Renal pelvis (tissue), 12 donors: ENCODE measurements at places on chromosomes 11 and 22.
A peak's percentile ranks its signal among the peaks of the same experiment; 100 is the strongest.

GRCh38 chr11:13963169-13963948, 836 bp downstream of the SPON1 start:
- DNase-seq: no peak

- no peak for DNase-seq
These were observed 14.3 kb downstream of the ARFGAP3 start for GRCh38 chr22:42842658-42843370.

DNA sequence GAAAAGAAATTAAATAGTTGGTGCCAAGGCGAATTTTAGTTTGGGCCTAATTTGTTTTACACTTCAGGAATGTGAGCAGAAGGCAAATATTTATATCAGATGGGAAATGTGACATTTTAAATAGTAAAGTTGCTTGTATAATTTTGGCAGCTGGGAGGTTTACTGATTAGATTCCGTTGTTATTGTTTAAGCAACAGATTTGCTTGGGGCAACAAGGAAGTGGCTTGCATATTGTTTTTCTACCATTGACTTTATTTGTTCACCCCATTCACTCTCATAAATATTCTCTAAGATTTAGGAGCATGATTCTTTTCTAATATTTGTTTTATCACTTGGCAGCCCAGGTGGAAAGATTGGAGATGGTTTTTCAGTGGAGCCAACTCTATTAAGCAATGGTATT, 40.5 kb upstream of the RAG2 start:
- no peak for DNase-seq

DNA sequence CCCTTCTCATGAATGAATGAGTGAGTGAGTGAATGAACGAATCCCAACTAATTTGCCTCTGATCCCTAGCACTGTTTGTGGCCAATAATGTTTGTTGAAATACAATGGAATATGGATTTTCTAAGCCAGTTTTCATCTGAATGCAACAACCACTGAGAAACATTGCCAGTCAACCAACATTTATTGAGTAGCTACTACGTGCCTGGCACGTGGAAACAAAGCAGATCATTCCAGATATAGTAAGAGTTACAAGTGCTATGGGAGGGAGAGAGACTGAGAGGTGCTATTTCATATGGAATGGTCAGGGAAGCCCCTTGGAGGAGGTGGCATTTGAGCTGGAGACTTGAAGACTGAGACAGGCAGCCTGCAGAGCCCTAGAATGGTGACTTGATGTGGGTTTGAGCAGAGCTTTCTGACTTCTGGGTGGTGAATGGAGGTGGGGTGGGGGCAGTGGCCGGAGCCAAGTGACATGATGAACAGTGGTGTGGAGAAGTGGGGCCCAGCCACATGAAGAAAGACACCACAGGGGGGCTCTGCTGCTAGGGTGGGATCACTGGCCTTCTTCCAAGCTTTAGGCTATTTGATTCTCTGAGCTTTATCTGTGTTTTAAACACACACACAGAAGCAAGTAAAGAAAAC, 35.1 kb upstream of the SMTN start:
- no peak for DNase-seq

DNA sequence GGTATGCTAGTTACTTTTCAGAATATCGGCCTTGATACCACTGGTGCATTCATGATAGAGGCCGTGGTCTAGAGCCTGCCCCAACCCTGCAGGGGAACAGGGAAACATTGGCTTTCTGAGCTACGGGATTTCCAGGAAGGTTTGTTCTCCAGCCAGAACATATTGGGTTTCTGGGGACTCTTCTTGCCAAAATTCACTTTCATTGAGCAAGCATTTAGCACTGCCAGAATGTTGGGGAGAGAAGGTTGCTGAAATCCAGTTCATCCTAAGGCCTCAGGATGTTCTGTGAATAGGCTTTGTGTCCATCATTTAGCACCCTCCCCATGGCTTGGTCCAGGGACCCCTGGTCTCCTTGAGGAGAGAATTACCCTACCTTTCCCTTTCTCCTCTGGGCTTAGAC, 36.7 kb downstream of the DRG1 start:
- no peak for DNase-seq

DNA sequence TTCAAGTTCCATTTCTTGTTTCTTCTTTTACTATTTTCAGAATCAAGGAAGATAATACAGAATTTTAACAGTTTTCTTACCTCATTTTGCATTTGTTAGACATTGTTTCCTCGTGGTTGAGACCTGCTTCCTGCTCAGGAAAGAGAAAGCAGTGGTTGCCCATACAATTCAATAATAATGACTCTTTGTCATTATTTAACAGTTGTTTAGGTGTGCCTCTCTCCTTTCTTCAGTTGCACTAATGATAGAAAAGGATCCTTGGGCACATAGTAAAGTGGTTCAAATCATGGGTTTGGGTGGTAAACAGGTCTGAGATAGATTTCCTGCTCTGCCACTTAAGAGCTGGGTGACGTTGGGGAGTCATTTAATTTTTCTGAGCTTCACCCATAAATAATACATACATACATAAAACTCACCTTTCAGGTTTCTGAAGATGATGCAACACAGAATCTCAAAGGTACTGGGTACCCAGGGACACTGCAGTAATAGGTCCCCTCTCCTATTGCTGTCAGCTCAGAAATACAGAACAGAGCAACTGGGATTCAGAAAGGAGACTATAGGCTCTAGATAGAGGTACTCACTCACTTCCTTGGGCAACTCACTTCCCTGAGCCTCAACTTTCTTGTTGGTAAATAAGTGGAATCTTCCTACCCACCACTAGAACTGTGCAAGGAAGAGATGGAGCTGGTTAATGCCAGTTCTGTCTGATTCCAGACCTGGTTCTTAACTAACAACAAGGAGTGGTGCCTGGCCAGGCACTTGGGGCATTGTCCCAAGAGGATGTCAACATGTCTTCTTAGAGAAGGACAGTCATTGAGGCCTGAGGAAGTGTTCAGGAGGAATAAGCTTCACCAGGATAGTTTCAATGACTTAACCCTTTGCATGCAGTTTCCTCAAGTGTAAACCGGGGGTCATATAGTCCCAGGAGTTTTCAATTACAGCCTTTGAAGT, 34.9 kb downstream of the CD44 start:
- DNase-seq: no peak

GRCh38 chr11:27255447-27255828, 107.6 kb downstream of the CCDC34 start:
- DNase-seq: no peak

DNA sequence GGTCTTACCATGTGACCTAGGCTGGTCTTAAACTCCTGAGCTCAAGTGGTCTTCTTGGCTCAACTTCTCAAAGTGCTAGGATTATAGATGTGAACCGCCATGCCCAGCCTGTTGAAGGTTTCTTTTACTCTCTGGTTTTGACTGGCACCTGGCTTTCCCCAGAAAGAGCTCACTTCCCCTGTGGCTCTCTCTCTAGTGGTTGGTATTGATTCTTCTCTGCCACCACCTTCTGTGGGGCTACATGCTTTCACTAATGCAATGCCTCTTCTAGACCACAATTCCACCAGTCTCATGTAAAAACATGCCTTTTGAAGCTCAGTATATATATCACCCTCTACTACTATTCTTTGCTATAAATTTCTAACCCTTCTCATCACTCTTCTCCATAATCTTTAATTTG, 67.2 kb downstream of the CCDC83 start:
- no peak for DNase-seq

- DNase-seq: no peak
These were observed 71.4 kb downstream of the FANCF start for GRCh38 chr11:22554221-22554620.

DNA sequence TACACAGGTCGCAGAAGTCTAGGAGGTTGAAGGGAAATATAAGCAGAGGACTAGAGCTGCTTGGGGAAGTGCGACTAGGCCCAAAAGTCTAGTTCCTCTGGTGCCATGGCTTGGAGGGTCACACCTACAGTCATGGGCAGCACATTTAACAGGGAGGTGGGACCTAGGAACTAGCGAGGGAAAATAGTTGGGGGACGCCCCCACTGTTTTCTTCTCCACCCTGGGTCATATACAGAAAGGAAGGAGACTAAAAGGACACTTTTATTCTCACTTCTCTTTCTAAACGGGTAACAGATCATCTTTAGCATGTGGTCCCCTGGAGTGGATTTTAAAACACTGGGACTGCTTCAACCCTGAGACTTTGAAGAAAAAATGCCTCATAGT, 16.6 kb downstream of the APIP start:
- DNase-seq: peak; percentile 10

DNA sequence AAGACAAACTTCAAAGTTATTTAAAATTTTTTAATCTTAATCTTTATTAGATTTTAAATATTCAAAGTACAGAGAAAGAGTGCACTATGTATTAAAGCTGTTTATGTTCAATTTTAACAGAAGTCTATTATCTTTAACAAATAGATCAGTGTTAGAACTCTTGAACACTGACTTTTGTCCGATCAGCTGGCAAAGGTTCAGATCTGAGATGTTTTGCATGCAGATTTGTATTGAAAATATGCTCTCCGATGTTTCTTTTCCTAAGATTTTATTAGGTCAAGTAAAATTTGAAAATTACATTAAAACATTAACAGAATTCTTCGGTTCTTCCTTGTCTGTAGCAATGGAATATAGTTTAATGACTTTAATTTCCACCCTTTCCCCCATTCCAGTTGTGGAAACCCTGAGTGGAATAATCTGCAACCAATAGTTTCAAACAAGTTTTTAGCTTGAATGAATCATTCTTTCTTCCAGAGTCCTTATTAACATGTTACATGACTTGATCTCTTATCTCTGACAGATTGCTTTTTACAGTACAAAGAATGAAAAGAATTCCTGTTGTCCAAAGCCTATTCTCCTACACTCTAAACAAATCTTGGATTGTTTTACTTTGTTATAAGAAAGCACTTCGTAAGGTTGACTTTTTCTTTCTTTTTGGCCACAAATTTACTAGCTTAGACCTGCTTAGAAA, 11.4 kb upstream of the TCP11L1 start:
- DNase-seq: no peak

DNA sequence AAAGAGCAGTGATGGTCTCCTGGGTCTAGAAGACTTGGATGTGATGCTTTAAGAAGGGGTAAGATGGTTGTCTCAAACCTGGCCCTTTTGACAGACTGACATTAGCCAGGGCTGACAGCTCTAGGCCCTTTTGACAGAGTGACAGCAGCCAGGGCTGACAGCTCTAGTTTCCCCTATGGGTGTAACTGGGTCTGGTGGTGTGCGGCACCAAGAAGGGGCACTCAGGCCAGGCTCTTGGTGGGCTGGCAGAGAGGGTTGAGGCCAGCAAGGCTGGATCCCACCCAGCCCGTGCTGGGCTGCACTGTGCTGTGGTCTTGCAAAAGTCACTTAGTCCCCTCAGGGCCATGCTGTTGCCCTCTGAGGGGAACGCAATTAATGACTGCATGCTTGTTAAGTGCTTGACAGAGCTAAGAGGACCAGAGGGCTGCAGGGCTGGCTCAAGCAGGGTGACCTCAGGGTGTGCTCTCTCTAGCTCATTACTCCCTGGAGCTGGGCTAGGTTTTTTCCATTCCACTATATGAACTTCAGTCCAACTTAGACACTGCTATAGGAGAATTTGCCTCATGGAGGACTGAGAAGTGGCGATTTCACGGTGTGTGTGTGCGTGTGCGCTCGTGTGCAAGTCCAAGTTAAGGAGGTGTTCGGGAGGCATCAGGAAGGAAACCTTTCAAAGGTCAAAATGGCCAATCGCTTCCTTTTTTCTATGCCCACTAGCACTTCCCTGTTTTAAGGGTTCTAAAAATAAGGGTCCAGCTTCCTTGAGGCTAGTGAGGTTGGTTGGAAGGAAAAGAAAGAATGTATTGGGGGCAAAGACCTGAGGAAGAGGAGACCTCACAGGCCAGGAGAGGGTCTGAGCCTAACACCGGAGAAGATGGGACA, 4.4 kb downstream of the UBASH3B start:
- no peak for DNase-seq

GRCh38 chr22:36303874-36304273, 50.9 kb downstream of the APOL1 start:
- no peak for DNase-seq

DNA sequence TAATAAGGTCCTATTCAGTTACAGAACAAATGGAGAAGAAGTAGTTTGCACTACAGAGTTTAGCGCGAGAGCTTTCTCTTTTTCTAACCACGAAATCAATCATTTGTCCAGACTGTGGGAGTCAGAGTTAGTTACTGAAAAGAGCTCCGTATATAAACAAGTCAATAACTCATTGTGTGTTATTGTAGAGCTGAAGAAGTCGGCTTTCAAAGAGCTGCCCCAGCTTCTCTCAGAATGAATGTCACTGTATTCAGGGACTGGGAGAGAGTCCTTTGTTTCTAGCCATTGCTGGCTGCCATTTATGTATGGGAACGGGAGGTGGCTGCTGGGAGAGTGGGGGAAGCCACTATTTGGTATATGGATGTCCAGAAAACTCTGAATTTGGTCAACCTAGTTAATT, 227.8 kb downstream of the DCDC1 start:
- DNase-seq: peak; percentile 58

DNA sequence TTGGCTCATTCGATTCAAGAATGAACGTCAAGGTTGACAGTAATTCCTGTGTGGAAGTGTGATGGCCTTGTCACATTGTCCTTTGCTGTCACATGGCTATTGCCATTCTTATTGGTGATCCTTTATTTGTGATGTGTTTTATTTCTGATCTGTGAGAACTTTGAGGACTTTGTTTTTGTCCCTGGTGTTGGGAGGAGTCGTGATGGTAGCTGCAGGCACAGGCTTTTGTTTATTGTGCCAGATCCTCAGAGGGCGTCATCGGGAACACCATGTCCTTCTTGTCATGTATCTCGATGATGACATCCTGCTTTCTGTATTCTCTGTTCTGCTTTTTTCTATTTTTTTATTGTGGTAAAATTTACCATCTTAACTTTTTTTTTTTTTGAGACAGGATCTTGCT, 5.6 kb downstream of the PICK1 start:
- DNase-seq: no peak

DNA sequence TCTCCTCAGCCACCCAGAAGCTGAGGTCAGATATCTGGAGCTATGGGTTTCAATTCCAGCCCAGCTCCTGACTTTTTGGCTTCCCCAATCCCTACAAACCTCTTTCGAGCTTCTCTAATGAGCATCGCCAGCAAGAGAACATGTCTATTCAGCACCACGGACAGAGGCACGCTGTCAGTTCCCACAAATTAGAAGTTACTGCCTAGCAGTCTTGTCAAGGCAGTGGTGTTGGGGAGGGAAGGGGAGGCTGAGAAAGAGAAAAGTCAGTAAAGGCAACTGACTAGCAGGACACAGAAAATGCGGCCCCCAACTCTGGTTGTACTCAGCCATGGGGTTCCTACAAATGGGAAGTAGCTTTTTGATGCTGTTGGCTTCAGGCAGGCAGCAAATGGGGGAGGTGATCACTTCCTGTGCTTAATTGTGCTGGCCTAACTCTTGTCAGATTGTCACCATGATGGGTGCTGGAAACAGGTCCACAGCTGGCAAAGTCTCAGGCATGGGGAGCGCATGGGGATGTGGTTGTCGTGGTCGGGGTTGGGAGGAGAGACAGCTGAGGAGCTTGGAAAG, 205.9 kb downstream of the ST3GAL4 start:
- DNase-seq: peak; percentile 88

GRCh38 chr11:127806501-127806900, 780.9 kb downstream of the ETS1 start:
- no peak for DNase-seq

- no peak for DNase-seq
These were observed 33.4 kb upstream of the CTTN start for GRCh38 chr11:70364745-70365543.
